ENCODE measurements at places on chromosomes 13 and 19.

DNA sequence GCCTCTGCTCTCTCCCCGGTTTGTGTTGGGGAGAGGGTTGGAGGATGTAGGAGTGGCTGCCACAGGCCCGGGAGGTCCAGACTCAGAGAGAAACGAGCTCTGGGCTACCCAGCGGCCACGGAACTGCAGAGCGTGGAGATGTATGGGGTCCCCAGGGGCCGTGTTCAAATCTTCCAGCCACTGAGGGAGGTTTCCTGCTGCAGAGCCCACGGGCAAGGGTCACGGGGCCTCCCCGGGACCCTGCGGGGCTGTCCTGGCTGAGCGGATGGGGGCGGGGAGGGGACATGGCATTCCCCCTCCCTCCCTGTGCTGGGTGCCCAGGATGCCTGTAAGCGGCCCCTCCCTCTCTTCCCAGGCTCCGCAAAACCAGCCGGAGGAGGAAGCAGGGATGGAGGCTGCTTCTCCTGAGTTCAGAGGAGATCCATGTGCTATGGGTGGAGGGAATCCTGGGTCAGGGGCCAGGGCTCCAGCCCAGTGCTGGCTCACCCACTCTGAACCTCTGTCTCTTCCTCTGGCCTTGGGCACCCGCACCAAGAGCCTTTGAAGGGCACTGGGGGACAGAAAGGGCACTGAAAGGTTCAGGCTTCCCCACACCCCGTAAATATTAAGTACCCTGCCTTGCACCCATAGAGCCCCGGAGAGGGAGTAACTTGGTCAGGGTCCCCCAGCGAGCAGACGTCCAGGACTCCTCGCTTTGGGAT lies 22.6 kb downstream of the SMIM24 start:
- no peak overlapping the region for H3K4me3 ChIP-seq
- H3K27ac ChIP-seq: peak overlapping the region; percentile 99
- no peak for DNase-seq
- no peaks in the 10 kb centered on the region for H3K27me3 ChIP-seq

GRCh38 chr19:2495651-2496316 lies 19.9 kb downstream of the GADD45B start:
- H3K4me3 ChIP-seq: peak overlapping the region; percentile 68
- H3K27me3 ChIP-seq: no peaks in the 10 kb centered on the region
- H3K36me3 ChIP-seq: no peaks in the 10 kb centered on the region
- peak overlapping the region; percentile 84 for H3K27ac ChIP-seq
- peak; percentile 85 for DNase-seq
- peaks cover 17% of the 10 kb centered on the region for H3K4me1 ChIP-seq

DNA sequence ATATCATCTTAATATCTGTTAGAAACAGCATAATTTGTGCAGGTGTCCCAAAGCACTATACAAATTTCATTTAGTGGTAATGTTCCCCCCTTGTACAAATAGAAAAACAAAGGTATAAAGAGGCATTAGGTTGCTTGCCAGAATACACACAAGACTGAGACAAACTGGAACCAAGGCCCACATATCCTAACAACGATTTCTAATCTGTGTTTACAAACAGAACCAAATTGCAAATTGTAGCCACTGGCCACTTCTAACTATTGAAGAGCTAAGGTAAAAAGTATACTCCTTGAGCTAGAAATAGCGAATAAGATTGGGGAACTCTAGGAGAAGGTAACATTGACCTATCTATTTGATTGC lies 526.1 kb downstream of the KLF12 start:
- no peaks in the 10 kb centered on the region for H3K27me3 ChIP-seq
- no peaks in the 10 kb centered on the region for H3K4me1 ChIP-seq
- no peak overlapping the region for H3K4me3 ChIP-seq

DNA sequence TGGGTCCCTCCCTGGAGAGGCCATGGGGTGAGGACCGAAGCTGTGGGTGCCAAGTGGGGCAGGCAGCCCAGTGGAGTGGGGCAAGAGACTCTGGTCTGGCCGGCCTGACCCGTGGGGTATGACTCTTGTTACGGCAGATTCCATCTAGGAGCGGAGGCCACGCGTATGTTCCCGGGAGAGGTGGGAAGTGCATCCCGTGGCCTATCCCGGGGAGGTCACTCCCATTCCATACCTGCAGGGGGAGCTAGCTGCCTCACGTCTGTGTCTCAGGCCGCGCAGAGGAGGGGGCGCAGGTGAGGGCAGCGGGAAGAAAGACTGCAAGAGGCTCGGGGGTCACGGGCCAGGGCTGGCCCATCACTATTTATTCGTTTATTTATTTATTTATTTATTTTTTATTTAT lies 4.9 kb downstream of the CSNK1G2 start:
- H3K27me3 ChIP-seq: no peaks in the 10 kb centered on the region
- DNase-seq: no peak
- H3K4me3 ChIP-seq: no peak overlapping the region
- H3K4me1 ChIP-seq: peaks cover 9% of the 10 kb centered on the region

GRCh38 chr13:48879432-48879831 lies 96.3 kb upstream of the FNDC3A start:
- no peaks in the 10 kb centered on the region for H3K27me3 ChIP-seq
- no peak overlapping the region for H3K4me3 ChIP-seq
- H3K36me3 ChIP-seq: no peaks in the 10 kb centered on the region
- H3K4me1 ChIP-seq: no peaks in the 10 kb centered on the region

GRCh38 chr13:26307701-26308100 lies 53.8 kb downstream of the CDK8 start:
- H3K27me3 ChIP-seq: no peaks in the 10 kb centered on the region
- no peak overlapping the region for H3K4me3 ChIP-seq
- no peaks in the 10 kb centered on the region for H3K36me3 ChIP-seq
- H3K4me1 ChIP-seq: no peaks in the 10 kb centered on the region
- DNase-seq: no peak
- H3K27ac ChIP-seq: no peak overlapping the region

GRCh38 chr13:44448875-44449274 lies 75.3 kb downstream of the SERP2 start:
- no peak for DNase-seq
- no peaks in the 10 kb centered on the region for H3K36me3 ChIP-seq
- H3K4me3 ChIP-seq: no peak overlapping the region
- no peak overlapping the region for H3K27ac ChIP-seq
- no peaks in the 10 kb centered on the region for H3K4me1 ChIP-seq
